ENCODE measurements at places on chromosomes 13 and 19. TPM values are rescaled to one million over a fixed set of nuclear protein-coding genes. Genes with fewer than 3 reads are reported as not detected.

The LRRC4B gene
- total RNA-seq = 0.15 TPM

The PROZ gene
- total RNA-seq = not detected

The CLIP3 gene
- 4.4 TPM for total RNA-seq

The PGLYRP2 gene
- 0.07 TPM for total RNA-seq

The SLC25A41 gene
- total RNA-seq = 0.24 TPM

The IGLON5 gene
- 1.3 TPM for total RNA-seq

The DHDH gene
- not detected for total RNA-seq

The SBK3 gene
- not detected for total RNA-seq

The PIH1D1 gene
- 126 TPM for total RNA-seq

The ZNF813 gene
- total RNA-seq = 4.3 TPM

The ZNRF4 gene
- total RNA-seq = not detected

The GRAMD1A gene
- 189 TPM for total RNA-seq

The IL4I1 gene
- total RNA-seq = 51.5 TPM

The TPTE2 gene
- total RNA-seq = not detected

The IFNL2 gene
- not detected for total RNA-seq

The RTBDN gene
- not detected for total RNA-seq

The FZR1 gene
- total RNA-seq = 41.1 TPM

The ZNF441 gene
- 4.4 TPM for total RNA-seq

The EFNA2 gene
- not detected for total RNA-seq

The ATP7B gene
- total RNA-seq = 0.98 TPM

The P2RY11 gene
- 64.9 TPM for total RNA-seq

Measured in activated T-helper 1 cell treated with anti-CD3 and anti-CD28 coated beads, Interleukin-12 subunit alpha, Interleukin-12 subunit beta, Interleukin-2, Interleukin-4 antibody, amounts not matched to agents 30 ng/mL and 10 ng/mL and 1 ng/mL, durations not matched to agents 14 hours and 24 hours and 36 hours (primary cell).